Hippocampal formation (tissue), 2 donors: ENCODE measurements at places on chromosomes 11 and 22.

DNA sequence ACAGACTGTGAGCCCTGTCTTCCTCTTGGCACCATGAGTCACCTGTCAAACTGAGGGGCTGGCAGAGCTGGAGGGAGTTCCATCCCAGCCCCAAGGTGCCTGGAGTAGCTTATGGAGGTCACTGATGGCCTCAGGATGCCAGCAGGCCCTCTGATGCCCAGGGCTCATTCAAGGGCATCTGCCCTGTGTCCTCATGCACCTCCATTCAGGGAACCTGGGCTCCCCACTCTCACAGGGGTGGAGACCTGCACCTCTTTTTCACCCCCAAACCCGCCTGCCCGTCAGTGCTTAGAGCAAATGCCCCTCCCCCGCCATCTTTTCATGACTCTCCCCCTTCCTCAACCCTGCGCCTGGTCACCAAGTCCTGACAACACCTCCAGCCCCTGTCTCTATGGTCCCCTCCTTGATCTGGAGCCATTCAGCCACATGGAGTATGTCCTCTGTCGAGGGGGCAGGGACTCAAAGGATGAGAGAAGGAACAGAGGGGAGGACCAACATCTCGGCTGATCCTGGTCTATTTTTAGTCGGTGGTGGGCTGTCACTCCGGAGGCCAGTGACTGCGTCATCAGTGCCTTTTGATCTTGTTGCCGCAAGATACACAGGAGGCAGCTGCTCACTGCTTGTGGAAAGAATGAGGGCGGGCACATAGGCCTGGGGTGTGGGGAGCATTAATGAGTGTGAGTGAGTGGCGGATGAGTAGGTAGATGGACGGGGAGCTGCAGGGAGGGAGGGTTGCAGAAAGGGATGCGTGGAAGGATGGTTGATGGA is 72.2 kb downstream of the CDKN1C start:
- DNase-seq = no peak

DNA sequence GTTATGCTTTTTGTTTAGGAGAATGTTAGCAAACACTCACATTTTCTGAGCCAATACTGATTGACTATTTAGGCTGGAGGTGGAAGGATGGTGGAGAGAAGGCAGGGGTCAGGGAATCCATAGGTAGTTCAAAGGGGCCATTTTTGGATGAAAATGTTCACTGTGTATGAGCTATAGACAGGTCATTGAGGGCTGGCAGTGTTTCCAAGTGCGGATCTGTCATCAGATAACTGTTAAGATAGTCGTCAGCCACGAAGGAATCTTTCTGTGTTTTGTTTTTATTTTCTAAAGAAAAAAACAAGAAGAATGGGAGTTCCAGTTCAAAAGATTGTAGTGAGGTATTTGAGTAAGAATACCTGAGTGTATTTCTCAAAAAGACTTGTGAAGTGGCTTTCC is 3.1 kb downstream of the KCNJ5 start:
- no peak for DNase-seq

- no peak for DNase-seq
Observed at GRCh38 chr11:120147094-120147949, 9.4 kb upstream of the TRIM29 start.

DNA sequence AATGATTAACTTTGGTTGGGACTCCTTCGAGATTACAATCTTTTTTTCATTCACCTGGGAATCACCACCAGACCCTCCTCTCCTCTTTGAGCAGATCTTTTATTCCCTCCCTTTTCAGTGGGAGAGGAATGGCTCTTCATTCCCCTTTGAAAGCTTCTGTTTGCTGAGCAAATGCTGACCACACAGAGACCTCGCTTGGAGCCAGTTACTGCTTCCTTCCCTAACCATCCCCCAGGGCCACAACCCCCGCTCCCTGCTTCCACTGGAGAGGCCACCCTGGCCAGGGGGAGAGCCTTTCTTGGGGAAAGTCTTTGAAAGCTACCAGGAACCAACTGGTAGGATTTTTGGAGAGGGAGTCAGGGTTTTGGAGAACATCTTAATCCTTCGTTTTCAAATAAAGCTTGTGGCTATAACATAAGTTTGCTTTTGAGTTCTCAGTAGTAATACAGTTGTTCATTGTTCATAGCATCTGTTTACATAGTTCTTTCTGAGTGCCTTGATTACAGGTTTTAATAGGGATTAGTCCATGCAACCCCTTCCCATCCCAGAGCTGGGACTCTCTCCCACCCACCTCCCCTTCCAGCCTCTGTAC is 138.4 kb downstream of the DBX1 start:
- DNase-seq = no peak

- no peak for DNase-seq
Observed at GRCh38 chr11:13033760-13034533, 24.8 kb downstream of the RASSF10 start.

GRCh38 chr11:7511401-7511800 is 2.4 kb upstream of the PPFIBP2 start:
- peak; percentile 59 for DNase-seq

- DNase-seq = no peak
Observed at GRCh38 chr11:123430721-123431497, 840 bp downstream of the GRAMD1B start.

DNA sequence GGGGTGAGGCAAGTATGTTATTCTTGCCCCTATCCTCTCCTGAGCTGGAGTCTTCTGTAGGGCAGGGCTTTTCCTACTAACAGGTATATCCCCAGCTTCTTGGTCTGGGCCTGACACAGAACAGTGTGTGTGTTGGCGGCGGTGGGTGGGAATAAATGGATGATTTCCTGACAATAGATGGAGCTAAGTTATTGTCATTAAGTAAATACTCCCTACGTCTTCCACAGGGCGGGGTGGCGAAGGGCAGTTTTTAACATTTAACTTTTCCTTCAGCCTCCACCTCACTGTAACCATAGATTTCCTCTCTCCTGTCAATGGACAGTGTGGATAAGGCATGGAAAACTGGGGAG is 11.7 kb upstream of the SMPD1 start:
- DNase-seq = no peak

GRCh38 chr11:111336582-111337256 is 38.4 kb downstream of the POU2AF3 start:
- DNase-seq = no peak

- DNase-seq = no peak
Observed at GRCh38 chr22:36367479-36367878, 20.3 kb downstream of the MYH9 start.

- DNase-seq = peak; percentile 64
Observed at GRCh38 chr22:37166675-37167066, 17.0 kb upstream of the IL2RB start.
